ENCODE measurements at places on chromosomes 13 and 19.
A peak's percentile ranks its signal among the peaks of the same experiment; 100 is the strongest.

- DNase-seq = no peak
Measured at GRCh38 chr13:28976195-28976594, 156.1 kb downstream of the MTUS2 start.

DNA sequence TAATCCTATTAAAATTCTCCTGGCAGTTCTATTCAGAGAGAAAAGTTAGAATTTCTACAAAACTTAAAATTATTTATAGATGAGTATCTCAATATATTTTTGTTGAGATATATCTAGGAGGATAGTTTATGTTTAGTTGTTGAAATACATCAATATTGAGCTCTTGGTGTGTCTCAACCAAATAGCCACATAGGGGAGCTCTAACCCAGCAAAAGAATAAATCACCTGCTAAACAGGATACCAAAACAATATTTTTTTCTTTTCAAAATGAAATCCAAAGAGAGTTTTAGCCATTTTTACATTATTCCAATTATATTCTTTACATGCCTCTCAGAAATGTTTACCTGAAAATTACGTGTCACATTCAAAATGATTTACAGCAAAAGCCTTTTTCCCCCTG lies 954.7 kb downstream of the SLITRK6 start:
- no peak for DNase-seq

DNA sequence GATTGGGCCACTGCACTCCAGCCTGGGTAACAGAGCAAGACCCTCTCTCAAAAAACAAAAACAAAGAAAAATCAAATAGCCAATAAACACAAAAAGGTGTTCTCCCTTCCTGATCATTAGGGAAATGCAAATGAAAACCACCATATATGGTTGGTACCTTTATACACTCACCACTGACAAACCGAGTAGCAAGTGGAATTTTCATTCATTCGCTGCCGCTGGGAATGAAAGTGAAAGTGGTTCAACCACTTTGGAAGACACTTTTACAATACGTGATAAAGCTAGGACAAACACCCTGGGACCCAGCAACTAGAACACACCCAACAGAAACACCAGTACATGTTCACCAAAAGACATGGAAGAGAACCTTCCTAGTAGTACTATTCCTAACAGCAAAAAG lies 21.0 kb downstream of the GRIK5 start:
- DNase-seq = peak; percentile 24

GRCh38 chr13:87669379-87669978 lies 1.7 kb upstream of the SLITRK5 start:
- peak; percentile 12 for DNase-seq

- DNase-seq = no peak
Measured at GRCh38 chr19:27997069-27997468, 1215.9 kb downstream of the UQCRFS1 start.

DNA sequence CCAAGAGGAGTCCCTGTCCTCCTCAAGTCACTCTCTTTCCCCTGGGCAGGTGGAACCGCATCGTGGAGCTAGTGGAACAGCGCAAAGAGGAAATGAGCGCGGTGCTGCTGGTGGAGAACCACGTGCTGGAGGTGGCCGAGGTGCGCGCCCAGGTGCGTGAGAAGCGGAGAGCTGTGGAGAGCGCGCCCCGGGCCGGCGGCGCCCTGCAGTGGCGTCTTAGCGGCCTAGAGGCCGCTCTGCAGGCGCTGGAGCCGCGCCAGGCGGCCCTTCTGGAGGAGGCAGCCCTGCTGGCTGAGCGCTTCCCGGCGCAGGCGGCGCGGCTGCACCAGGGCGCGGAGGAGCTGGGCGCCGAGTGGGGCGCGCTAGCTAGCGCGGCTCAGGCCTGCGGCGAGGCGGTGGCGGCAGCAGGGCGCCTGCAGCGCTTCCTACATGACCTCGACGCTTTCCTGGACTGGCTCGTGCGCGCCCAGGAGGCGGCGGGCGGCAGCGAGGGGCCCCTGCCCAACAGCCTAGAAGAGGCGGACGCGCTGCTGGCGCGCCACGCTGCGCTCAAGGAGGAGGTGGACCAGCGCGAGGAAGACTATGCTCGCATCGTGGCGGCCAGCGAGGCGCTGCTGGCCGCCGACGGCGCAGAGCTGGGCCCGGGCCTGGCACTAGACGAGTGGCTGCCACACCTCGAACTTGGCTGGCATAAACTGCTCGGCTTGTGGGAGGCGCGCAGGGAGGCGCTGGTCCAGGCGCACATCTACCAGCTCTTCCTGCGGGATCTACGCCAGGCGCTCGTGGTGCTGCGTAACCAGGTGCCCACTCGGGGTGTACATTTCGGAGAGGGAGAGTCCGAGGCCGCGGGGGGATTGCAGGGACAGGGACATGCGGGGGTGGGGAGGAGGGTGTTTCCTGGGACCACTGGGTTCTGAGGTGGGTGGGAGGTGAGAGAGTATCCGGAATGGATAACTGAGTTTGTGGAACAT lies 52.8 kb downstream of the SPTBN4 start:
- DNase-seq = peak; percentile 21

DNA sequence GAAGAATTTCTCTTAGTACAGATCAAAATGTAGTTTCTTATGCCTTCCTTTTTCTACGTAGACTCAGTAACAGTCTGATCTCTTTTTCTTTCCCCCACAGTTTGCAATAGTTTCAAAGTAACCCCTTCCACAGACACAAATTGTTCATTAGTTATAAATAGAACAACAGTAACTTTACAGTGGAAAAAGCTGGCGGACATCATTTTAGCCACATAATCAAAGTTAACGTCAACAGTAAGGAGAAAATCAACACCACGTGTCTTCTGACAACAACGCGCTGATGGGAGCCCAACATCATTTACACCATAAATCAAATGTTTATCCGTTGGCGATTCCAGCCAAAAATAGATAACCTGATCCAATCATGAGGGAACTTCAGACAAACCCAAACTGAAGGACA lies 76.8 kb downstream of the ANKRD10 start:
- no peak for DNase-seq
